ENCODE measurements at places on chromosomes 12 and 14.
A peak's percentile ranks its signal among the peaks of the same experiment; 100 is the strongest.

DNA sequence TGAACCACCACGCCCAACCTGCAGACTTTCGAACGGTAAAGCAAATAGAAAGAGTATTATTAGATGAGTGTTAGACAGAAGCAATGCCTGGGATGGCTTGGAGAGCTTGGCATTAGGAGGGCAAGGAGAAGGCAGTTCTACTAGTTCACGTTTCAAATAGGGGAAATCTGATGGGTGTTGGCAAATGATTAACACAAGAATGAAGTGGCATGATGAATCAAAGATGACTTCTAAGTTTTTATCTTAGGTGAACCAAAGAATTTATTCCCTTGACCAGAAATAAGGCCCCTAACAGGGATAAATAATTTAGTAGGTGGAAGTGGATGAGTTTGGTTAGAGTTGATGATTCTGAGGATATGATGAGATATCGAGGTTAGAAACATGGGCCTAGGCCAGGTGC, 38.5 kb downstream of the DRAM1 start:
- no peak for DNase-seq

DNA sequence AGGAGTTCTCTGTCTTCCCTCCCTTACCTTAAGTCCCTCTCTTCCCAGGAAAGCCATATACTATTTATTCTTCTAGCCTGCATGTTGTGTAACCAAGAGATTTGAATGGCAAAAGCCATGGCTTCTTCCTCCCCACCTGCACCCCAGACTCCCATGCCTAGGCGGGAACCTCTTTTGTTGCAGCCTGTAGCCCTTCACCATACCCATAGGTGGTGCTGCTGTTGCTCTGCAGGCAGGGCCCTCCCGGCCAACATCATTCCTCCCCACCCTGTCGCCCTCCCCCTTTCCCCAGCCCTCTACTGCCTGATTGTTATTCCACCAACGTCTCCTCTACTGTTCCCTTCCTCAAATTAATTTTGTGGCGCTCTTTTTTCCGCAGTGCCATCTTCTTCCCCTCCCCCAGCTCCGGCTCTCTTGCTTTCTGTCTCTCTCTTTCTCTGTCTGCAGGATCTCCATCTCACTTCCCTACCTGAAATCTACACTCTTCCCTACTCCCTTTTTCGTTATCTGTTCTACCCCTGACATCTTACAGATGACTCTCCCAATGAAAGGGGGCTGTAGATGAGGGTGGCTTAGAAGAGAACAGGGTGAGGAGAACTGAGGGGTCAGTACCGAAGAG, 13.8 kb downstream of the NGDN start:
- DNase-seq: no peak

DNA sequence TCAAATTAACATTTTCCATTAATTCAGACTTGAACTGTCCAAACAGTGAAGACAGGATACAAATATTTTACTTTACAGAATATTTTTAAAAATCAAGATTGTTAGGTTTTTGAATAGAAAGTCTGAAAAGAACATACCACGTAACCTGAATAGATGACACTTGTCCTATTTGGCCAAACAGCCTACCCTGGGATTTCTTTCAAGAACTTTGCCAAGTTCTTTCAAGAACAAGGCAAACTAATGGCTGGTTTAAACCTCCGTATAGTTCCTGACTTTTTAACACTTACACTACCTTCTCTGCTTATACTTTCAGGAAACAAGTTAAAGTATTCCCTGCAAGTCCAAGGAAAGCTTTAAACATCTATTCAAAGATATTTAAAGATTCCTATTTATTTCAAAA, 35.0 kb downstream of the MAP4K5 start:
- DNase-seq: no peak

DNA sequence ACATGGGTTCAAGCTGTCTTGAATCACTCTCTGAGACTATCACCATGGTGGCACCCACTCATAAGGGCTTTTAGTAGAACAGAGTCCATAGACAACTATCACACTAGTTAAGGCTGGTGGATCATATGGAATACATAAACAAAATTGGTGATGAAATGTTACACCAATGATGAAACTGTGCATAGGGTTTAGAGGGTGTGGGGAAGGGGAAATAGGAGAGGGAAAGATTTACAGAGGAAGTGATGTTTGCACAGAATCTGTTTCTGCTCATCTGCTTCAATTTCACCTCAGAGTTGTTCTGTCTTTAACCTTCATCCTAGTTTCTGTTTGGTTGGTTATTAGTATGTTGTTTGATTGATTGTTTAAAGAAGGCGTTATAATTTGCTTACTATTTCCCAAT, 2.4 kb upstream of the RXYLT1 start:
- DNase-seq: no peak

- peak; percentile 62 for DNase-seq
Observed at GRCh38 chr12:51887476-51888315, at the start of gene ANKRD33. TSS of gene ANKRD33 (plus strand) at chr12:51888103. CDS start at chr12:51888187, 84 bp downstream.

- no peak for DNase-seq
Observed at GRCh38 chr14:87784386-87784785, 208.6 kb downstream of the GALC start.

DNA sequence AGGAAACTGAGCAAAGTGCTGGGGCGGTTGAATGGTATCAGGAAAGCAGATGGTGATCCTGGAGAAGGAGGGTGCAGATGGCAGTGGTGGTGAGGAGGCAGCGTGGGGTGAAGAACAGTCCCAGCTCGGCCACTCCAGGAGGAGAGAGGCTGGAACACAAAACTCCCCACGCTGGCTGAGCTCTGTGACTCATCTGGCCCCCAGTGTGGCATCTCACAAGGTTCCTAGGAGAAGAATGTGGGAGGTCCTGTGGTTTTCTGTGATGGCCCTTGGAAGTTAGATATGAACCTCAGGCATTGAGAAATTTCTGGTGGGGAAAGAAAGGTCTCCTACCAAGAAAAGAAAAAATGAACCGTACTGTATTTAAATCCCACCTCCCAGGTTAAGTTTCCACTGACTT, 8.0 kb upstream of the NRXN3 start:
- no peak for DNase-seq

GRCh38 chr14:42374332-42374731, 767.7 kb downstream of the LRFN5 start:
- DNase-seq: no peak

All from endothelial cell of umbilical vein (primary cell).